ENCODE measurements at places on chromosomes 1 and 21. TPM values are rescaled to one million over a fixed set of nuclear protein-coding genes. Genes with fewer than 3 reads are reported as not detected.

RNU1-3 gene
- 1,539 TPM for total RNA-seq

DNAH14 gene
- total RNA-seq, result 70.8 TPM

- H3K36me3 ChIP-seq, result no peaks in the 10 kb centered on the region
- H3K27ac ChIP-seq, result no peak overlapping the region
- no peak for DNase-seq
- H3K4me3 ChIP-seq, result no peak overlapping the region
- H3K27me3 ChIP-seq, result no peaks in the 10 kb centered on the region
- no peaks in the 10 kb centered on the region for H3K4me1 ChIP-seq
Observed at GRCh38 chr1:185058110-185058509, 12.8 kb downstream of the RNF2 start.

DNA sequence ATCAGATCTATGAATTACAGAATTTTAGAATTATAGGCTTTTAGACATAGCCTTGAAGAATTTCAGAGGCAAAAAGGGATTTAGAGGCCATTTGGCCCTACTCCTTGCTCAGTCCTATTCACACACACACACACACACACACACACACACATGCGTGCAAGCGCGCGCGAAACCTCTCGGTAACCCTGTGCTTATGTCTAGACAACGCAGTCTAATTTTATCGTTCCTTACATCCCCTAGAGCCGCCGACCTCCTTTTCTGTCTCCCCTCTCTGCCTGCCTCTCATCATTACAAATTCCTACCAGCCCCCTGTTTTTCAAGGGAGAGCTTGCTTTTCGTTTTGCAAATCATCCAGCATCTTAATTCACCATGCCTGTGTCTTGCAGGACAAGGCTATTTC, 252.1 kb downstream of the FOXD2 start:
- no peak overlapping the region for H3K4me3 ChIP-seq
- no peaks in the 10 kb centered on the region for H3K27me3 ChIP-seq
- no peak for DNase-seq
- no peaks in the 10 kb centered on the region for H3K4me1 ChIP-seq
- H3K27ac ChIP-seq, result no peak overlapping the region

GRCh38 chr21:37459575-37459974, 93.0 kb downstream of the DYRK1A start:
- peak; percentile 6 for DNase-seq
- no peak overlapping the region for H3K4me3 ChIP-seq
- H3K36me3 ChIP-seq, result peaks cover 11% of the 10 kb centered on the region
- H3K27me3 ChIP-seq, result no peaks in the 10 kb centered on the region

- no peak overlapping the region for H3K4me3 ChIP-seq
- H3K27ac ChIP-seq, result no peak overlapping the region
- DNase-seq, result no peak
- no peaks in the 10 kb centered on the region for H3K4me1 ChIP-seq
- H3K36me3 ChIP-seq, result no peaks in the 10 kb centered on the region
Observed at GRCh38 chr1:73886716-73887115, 311.3 kb downstream of the LRRIQ3 start.
